Hindlimb muscle (tissue), 1 donor: ENCODE measurements at places on chromosomes 1 and 21. TPM values are rescaled to one million over a fixed set of nuclear protein-coding genes. Genes with fewer than 3 reads are reported as not detected.

DNA sequence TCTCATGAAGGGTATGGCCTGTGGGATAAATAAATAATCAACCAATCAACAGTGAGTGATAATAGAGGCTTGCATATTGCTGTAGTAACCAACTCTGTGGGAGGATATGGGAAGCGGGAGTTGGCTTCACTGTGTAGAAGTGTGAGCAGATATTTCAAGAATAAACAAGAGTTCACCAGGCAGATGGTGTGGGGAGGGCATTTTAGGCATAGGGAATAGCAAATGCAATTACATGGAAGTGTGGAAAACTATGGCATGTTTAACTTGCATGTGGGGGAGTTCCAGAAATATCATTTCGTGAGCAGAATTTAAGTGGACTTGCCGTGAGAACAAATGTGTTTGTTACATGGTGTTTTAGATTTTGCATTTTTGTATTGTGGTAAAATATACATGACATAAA lies 95.2 kb downstream of the SPATA46 start:
- no peak for DNase-seq

DNA sequence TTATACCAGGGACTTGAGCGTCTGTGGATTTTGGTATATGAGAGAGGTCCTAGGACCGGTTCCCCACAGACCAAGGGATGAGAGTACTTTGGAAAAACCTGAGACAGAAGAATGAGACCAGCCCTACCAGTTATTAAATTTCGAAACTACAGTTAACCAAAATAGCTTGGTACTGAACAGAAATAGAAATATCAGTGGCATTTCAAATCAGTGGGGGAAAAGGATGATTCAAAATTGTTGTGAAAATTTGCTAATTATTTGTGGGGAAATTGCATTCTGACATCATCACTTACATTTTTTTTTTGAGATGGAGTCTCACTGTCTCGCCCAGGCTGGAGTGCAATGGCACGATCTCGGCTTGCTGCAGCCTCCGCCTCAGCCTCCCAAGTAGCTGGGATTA lies 8.2 kb downstream of the EXOC8 start:
- DNase-seq = no peak

DNA sequence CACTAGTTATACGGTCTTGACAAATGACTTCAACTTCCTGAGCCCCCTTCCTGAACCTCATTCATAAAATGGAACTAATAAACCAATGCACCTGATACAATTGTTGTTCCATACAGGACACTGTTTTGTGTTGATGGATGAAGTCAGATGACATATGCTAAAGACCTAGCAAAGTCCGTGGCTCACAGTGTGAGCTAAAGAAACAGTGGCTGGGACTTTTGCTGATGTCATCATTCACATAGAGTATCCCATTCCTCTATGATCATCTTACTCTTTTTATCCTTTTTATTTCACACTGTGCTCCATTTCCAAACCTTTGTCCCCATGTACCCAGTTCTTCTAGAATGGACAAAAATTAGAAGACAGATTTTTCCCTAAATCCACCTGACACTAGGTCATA lies 83.7 kb upstream of the KAZN start:
- no peak for DNase-seq

DNA sequence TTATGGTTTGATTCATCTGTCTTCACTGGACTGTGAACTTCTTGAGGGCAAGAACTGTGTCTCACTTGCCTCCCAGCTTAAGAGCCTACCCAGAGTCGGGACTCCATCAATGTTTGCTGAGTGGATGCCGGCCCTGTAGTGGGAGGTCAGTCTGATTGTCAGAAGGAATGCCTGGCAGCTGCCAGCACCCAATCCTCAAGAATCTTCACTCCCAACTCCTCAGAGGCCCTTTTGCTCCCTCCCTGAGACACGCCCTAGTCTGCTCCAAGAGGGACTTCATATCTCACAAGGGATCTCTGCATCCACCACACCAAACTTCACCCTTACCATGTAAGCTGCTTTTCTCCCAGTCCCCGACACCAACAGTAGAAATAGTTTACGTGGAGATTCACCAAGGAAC lies 15.2 kb upstream of the KDM4A start:
- DNase-seq = no peak

- DNase-seq = no peak
These were observed 19.5 kb downstream of the ETS2 start for GRCh38 chr21:38825269-38825668.

DNA sequence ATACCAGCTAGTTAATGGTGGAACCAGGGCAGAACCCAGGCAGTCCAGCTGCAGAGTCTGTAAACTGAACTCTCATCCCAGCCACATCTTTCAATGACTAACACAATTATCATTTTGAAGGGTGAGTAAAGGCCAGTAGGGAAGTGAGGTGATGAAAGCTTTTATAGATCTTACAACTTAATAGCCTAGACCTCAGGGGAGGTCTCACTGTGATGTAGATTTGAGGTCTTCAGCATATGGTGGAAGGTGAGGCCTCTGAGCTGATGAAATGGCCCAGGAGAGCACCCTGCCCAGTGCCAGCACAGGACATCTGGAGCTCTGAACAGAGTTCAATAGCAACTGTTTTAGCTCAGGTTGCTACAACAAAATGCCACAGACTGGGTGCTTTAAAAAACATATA lies 44.8 kb upstream of the POU2F1 start:
- no peak for DNase-seq

- no peak for DNase-seq
These were observed 474.7 kb downstream of the NUF2 start for GRCh38 chr1:163796394-163796821.

- peak; percentile 70 for DNase-seq
These were observed at the start of gene RASSF5 for GRCh38 chr1:206507284-206508129. Gene RASSF5 (plus strand): TSS chr1:206507531. CDS start chr1:206507603, 72 bp downstream.

UBL4B gene
- not detected for polyA plus RNA-seq

RPE65 gene
- not detected for polyA plus RNA-seq

KCNA2 gene
- polyA plus RNA-seq = 0.52 TPM

CELF3 gene
- 0.27 TPM for polyA plus RNA-seq

TEDDM1 gene
- not detected for polyA plus RNA-seq

C1QB gene
- polyA plus RNA-seq = 30.0 TPM

KMO gene
- 0.54 TPM for polyA plus RNA-seq

LEMD1 gene
- polyA plus RNA-seq = not detected
